ENCODE measurements at places on chromosomes 3 and 15.

- DNase-seq: no peak
Measured at GRCh38 chr3:108970561-108970960, 16.9 kb upstream of the GUCA1C start.

GRCh38 chr3:87324609-87325008 lies 48.2 kb upstream of the POU1F1 start:
- DNase-seq: no peak

- DNase-seq: no peak
Measured at GRCh38 chr15:42593143-42593542, 17.7 kb downstream of the STARD9 start.

- no peak for DNase-seq
Measured at GRCh38 chr15:38702178-38702912, 137.7 kb upstream of the RASGRP1 start.

GRCh38 chr3:32249184-32249782 lies 10.8 kb downstream of the CMTM8 start:
- no peak for DNase-seq
